Ascending aorta (tissue), 2 donors: ENCODE measurements at places on chromosomes 7 and 10. TPM values are rescaled to one million over a fixed set of nuclear protein-coding genes. Genes with fewer than 3 reads are reported as not detected.

GRCh38 chr7:154836021-154836448 is 166.9 kb downstream of the PAXIP1 start:
- H3K4me1 ChIP-seq, result no peaks in the 10 kb centered on the region
- DNase-seq, result no peak
- H3K36me3 ChIP-seq, result no peaks in the 10 kb centered on the region
- H3K27ac ChIP-seq, result no peak overlapping the region
- no peak overlapping the region for H3K4me3 ChIP-seq

DNA sequence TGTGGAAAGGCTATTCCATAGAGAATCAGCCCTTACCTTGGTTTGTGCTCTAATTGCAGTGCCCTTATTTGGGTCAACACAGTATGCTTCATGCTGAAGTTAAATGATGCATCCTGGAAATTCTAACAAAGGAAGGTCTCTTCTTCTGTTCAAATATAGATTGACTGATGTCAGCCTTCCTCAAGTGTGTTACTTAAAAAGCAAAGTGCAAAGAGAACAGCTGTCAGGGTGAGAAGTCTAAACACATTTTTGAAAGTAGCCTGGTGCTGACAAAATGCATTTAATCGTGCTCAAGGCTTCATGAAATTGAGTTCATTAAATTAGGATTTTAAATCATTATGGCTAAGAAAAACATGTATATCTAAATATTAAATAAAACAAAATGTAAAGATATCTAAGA is 19.5 kb downstream of the AGR2 start:
- no peak overlapping the region for H3K4me3 ChIP-seq
- no peak for DNase-seq
- H3K27ac ChIP-seq, result no peak overlapping the region
- H3K27me3 ChIP-seq, result no peaks in the 10 kb centered on the region
- H3K36me3 ChIP-seq, result no peaks in the 10 kb centered on the region

DNA sequence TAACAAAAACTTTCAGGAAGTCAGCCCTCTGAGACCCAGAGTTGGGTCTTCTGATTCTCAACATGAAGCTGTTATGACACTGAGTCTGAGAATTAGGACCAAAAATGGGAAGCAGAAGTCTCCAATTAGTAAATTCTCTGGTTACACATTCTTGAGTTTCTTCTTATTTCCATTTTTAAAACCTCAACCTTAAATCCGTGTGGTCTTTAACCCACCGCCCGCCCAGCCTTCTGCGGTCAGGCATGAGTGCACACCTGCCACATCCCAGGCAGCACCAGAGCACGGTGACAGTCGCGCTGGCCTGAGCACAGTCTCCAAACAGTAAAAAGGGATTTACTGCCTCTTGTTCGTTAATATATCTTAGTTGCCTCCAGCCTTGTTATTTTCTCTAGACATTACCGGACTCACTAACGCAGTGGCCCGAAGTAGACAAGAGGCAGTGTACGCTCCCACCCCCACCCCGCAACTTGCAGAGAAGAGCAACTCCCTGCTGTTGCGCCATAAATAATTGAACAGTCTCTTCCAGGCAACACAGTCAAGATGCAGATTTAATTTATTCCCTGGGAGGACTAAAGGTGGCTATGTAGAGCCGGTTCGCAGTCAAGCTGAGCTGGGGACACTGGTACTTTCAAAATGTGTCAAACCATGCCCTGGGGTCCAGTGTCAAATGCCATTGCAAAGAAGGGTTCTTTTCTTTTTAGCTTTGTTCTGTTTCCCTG is 147.0 kb upstream of the CELF2 start:
- DNase-seq, result no peak
- H3K27me3 ChIP-seq, result no peaks in the 10 kb centered on the region
- H3K4me1 ChIP-seq, result peaks cover 33% of the 10 kb centered on the region
- H3K27ac ChIP-seq, result peak overlapping the region; percentile 83
- no peak overlapping the region for H3K4me3 ChIP-seq

TMEM176A gene
- 31.5 TPM for total RNA-seq
